Left lung (tissue), 14 donors: ENCODE measurements at places on chromosomes 7 and 10. TPM values are rescaled to one million over a fixed set of nuclear protein-coding genes. Genes with fewer than 3 reads are reported as not detected.

DNA sequence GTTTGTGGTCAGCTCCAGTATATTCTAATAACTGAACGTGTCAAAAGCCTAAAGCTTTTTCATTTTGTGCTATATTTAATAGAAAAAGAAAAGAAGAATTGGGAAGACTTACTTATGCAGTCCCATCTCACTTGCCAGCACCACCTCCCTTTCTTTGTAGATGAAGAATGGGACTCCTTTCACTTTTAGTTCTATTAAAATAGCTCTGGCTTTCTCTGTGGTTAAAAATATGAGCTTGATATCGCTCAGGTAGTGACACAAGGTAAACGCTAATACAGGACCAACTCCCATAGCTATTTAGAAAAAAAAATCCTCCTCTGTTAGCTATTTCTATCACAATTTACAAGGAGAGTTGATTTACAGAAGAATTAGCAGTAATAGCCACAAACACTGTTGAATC is 176.8 kb downstream of the PDE1C start:
- no peak for DNase-seq

ARMC3 gene
- 5.8 TPM for total RNA-seq

- DNase-seq = no peak
Measured at GRCh38 chr7:93228302-93228701, 2.0 kb upstream of the HEPACAM2 start.

DNA sequence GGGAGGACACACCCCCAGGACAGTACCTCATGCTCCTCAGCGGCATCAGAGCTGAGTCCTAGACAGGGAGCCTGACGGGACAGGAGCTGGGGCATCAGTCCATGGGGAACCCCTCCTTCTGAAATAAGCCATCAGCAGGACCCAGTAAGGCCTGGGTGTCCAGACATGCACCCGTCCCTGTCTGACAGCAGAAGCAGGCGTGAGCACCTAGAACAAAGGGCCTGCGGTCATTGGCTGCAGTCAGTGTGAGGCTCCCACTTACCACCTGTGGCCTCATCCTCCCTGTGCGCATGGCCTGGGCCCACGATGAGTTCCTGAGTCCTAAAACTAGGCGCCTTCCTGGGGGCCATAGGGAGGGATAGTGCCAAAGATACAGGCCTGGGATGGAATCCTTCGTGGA is 484.7 kb downstream of the PTPRN2 start:
- DNase-seq = no peak

DNA sequence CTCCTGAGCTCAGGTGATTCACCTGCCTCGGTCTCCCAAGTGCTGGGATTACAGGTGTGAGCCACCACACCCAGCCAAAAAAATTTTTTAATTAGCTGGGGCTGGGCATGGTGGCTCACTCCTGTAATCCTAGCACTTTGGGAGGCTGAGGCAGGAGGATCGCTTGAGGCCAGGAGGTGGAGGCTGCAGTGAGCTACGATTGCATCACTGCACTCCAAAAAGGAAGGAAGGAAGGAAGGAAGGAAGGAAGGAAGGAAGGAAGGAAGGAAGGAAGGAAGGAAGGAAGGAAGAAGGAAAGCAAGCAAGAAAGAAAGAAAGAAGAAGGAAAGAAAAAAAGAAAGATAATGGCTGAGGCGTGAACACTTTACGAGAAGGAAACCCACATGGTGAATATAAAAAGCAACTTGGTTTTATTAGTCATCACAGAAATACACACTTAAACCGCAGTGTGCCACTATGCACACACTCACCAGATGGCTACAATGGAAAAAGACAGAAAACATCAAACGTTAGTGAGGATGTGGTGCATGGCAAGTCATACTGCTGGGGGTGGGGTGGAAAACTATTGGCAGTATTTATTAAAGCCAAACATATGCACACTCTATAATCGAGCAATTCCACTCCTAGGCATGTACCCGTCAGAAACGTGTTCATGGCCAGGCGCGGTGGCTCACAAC is 4.4 kb upstream of the CCL26 start:
- no peak for DNase-seq

GRCh38 chr10:60434418-60435046 is 44.9 kb upstream of the ANK3 start:
- DNase-seq = no peak

DNA sequence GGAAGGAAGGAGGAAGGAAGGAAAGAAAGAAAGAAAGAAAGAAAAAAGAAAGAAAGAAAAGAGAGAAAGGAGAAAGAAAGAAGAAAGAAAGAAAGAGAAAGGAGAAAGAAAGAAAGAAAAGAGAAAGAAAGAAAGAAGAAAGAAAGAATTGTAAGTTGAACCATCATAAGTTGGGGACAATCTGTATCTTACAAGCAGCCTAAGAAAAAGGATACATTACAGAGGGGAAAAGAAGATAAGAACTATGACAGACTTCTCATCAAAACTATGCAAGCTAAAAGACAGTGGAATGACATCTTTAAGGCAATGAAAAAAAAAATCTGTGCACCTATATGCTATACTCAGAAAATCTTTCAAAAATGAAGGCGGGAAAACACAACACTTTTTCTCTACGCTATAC is 50.3 kb upstream of the SP4 start:
- no peak for DNase-seq

ZNF316 gene
- total RNA-seq = 29.3 TPM

DNA sequence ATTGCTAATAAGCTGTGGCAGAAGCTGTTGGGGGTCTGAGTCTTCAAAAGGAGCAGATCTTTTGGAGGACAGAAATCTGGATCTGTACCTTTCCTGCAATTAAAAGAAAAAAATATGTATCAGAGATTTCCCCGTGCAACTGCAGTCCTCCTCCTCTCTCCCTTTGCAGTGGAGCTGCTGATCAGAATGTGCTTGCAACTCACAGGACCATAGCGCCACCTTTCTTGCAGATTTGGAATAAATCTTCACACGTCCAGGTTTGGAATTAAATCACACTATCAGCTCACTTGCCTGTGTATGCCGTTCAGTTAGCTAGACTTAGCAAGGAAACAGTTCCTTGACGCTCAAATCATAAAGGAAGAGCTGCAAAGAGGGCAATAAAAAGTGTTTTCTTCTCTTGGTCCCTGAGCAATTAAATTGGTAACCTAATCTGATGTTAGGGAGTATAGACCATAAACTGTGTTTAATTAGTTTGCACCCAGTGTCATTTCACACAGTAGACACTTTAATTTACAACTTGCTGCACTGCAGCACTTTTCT is 77.4 kb downstream of the PON1 start:
- peak; percentile 55 for DNase-seq

- DNase-seq = no peak
Measured at GRCh38 chr7:2633538-2634266, 1.9 kb downstream of the TTYH3 start.

DNA sequence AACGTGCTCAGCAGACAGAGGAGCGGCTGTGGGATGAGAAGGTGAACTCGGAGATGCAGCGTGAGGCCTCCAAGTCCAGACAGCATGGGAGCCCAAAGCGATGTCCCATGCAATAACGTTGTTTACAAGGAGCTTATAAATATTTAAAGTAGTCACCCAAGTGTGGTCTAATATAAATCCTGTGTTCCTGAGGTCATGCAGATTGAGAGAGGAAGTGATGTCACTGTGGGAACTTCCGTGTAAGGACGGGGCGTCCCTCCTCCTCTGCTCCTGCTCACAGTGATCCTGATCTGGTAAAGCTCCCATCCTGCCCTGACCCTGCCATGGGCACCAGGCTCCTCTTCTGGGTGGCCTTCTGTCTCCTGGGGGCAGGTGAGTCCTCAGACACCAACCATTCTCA is 94.7 kb upstream of the PRSS58 start:
- DNase-seq = no peak

- no peak for DNase-seq
Measured at GRCh38 chr7:34296663-34297062, 361.4 kb upstream of the NPSR1 start.

- DNase-seq = no peak
Measured at GRCh38 chr10:81036257-81036656, 498.6 kb downstream of the SH2D4B start.

KIAA1549 gene
- total RNA-seq = 4.8 TPM

- DNase-seq = no peak
Measured at GRCh38 chr10:130398090-130398994, 262.2 kb downstream of the GLRX3 start.
